Left ventricle myocardium inferior (tissue), 1 donor: ENCODE measurements at places on chromosomes 5 and 9. TPM values are rescaled to one million over a fixed set of nuclear protein-coding genes. Genes with fewer than 3 reads are reported as not detected.
A peak's percentile ranks its signal among the peaks of the same experiment; 100 is the strongest.

GRCh38 chr9:13095056-13095455 lies 184.4 kb downstream of the MPDZ start:
- DNase-seq, result no peak
- H3K36me3 ChIP-seq, result no peaks in the 10 kb centered on the region
- no peak overlapping the region for H3K4me3 ChIP-seq
- H3K27ac ChIP-seq, result no peak overlapping the region
- no peaks in the 10 kb centered on the region for H3K4me1 ChIP-seq
- no peaks in the 10 kb centered on the region for H3K27me3 ChIP-seq

GRCh38 chr5:59020611-59021285 lies 437.9 kb downstream of the RAB3C start:
- H3K36me3 ChIP-seq, result peaks cover 10% of the 10 kb centered on the region
- no peak overlapping the region for H3K27ac ChIP-seq
- no peak overlapping the region for H3K4me3 ChIP-seq
- no peak for DNase-seq
- H3K27me3 ChIP-seq, result no peaks in the 10 kb centered on the region

DNA sequence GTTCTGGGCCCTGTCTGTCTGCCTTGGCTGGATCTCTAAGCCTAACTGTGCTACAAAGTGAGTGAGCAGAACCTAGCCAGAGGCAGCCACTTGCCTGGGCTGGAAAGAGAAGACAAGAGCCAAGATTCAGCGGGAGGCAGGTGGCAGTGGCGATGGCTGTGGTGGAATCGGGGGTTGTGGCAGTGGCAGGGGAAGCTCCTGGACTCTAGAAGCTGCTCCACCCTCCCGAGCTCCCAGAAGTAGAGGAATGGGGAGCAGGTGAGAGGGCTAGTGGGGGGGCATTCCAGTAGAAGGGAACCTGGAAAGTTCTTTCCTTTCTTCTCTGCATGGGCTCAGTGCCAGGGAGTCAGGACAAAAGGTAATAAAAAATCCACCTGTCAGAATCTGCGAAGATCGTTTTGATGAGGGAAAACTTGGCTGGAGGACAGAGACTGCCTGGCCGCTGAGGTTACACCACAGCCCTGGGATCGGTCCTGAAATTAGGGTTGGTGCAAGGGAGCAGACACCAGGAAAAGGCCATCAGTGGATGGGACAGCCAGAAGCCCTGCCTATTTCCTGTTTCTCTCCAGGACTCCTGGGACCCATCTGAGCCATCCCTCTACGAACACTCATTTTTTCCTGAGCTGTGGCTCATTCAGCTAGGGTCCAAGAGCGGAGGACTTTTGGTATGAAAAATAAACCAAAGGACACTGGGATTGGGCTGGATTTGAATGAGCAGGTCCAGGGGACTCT lies 1.6 kb downstream of the CRAT start:
- peak overlapping the region; percentile 89 for H3K4me3 ChIP-seq
- peaks cover 19% of the 10 kb centered on the region for H3K36me3 ChIP-seq
- no peaks in the 10 kb centered on the region for H3K27me3 ChIP-seq
- peak overlapping the region; percentile 99 for H3K27ac ChIP-seq

NME5 gene
- 4.7 TPM for total RNA-seq

DNA sequence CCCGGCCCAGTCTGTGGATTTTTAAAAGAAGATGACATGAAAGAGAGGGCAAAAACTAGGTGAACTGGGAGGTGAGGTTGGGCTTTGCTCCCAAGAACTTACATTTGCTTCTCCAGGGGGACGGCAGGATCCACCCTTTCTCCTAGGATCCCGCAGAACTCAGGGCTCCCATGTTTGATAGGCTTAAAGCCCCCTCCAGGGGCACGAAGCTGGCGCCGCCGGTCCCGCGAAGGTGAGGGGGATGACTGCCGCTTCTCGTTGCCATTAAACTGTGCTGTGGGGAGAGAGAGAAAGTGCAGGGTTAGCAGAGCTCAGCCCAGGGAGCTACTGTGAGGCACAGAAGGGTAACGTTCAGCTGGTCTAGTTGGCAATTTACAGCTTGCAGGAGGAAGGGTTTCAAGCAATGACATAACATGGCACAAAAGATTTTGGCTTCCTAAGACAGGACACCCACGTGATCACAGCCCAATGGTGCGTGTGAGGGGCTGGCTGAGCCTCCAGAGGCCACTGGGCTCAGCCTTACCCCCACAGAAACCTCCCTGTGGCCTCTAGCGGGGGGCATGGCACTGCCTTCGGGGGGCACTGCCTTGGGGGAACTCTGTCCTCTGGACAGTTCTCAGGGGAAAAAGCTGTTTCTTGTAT lies 52.0 kb upstream of the SLC25A51 start:
- H3K4me1 ChIP-seq, result peaks cover 62% of the 10 kb centered on the region
- H3K27me3 ChIP-seq, result no peaks in the 10 kb centered on the region
- DNase-seq, result no peak
- H3K27ac ChIP-seq, result no peak overlapping the region
- H3K36me3 ChIP-seq, result peaks cover 22% of the 10 kb centered on the region

DNA sequence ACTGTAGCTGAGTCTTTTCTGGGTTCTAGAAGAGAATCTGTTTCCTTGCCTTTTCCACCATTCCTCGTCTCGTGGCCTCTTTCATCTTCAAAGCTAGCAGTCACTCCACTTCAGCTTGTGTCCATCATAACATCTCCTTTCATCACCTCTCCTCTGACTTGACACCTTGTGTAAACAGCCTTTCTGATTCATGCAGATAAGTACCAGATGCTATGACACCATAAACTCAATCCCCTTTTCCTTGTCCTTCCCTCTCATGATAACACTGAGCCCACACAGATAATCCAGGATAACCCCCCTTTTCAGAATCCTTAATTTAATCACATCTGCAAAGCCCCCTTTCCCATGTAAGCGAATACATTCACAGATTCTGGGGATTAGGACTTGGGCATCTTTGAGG lies 95.5 kb downstream of the SNX24 start:
- DNase-seq, result no peak
- H3K4me3 ChIP-seq, result no peak overlapping the region
- peaks cover 41% of the 10 kb centered on the region for H3K4me1 ChIP-seq
- H3K27me3 ChIP-seq, result no peaks in the 10 kb centered on the region

STXBP1 gene
- total RNA-seq, result 36.9 TPM

DNA sequence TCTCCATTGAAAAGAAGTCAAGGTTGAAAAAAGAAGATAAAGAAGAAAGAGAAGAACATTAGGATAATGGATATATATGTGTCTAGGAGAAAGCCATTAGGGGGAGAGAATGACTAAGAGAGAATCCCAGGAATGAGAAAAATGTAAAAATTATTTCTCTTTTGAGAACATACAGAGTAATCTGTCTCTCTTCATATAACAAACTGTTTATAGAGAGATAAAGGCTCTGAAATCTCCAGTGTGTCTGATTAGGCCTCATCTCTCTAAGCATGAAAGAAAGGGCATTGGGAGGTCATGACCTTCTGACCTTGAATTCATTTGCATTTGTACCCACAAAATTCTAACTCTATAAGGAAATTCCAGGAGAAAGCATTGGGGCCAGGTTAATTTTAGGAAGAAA lies 3.5 kb upstream of the MPDZ start:
- H3K27me3 ChIP-seq, result no peaks in the 10 kb centered on the region
- H3K36me3 ChIP-seq, result no peaks in the 10 kb centered on the region
- peaks cover 18% of the 10 kb centered on the region for H3K4me1 ChIP-seq
- H3K27ac ChIP-seq, result no peak overlapping the region

GPR151 gene
- not detected for total RNA-seq

CLTA gene
- 60.4 TPM for total RNA-seq

DNA sequence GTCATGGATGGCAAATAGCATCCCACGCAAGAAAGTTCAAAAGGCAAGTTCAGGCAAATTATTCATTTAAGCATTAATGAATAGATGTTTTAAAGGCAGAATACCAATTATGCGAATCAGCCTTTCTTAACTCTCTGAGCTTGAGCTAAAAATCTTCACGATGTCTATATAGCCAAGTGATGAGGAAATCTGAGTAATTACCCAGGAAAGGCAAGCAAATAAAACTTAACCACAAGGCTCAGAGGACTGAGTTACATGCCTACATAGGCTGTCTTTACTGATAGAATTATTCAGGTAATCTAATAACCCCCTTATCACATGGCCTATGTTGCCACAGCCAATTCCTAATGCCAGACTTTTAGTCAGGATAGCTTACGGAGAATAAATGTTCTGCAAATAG lies 120.8 kb upstream of the MTAP start:
- H3K27ac ChIP-seq, result no peak overlapping the region
- no peak overlapping the region for H3K4me3 ChIP-seq
- DNase-seq, result no peak
- no peaks in the 10 kb centered on the region for H3K36me3 ChIP-seq
- H3K27me3 ChIP-seq, result peaks cover 7% of the 10 kb centered on the region

DNA sequence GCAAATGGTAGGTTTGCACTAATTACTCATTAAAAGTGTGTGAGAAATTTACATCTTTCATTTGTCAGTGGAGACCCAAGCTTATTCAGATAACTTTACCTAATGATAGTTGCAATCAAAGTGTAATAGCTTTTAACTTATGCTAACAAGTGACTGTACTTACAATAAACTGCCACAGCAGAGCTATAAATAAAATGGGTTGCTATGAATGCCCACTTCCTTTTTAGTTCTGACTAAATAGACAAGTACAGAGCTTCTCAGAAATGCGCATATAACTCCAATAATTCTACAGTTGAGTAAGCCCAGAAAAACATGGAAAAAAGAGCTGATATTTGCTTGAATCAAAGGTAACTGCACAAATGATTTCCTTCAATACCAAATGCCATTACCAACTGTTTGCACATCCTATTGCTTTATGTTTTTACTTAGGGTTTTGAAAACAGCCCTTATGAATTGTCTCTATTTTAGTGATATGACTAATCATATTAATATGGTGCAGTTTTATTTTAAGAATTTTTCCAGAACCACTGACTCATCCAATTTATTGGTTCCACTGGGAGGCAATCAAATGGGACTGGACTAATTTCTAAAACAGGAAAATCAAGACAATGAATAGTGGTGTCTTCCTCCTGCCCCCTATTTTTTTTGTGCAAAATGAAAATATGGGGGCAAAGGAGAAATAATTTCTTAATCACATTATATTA lies 84.1 kb downstream of the PPP2R2B start:
- H3K27me3 ChIP-seq, result peaks cover 5% of the 10 kb centered on the region
- no peak for DNase-seq
- H3K4me1 ChIP-seq, result no peaks in the 10 kb centered on the region
- no peak overlapping the region for H3K27ac ChIP-seq
- no peak overlapping the region for H3K4me3 ChIP-seq

DNA sequence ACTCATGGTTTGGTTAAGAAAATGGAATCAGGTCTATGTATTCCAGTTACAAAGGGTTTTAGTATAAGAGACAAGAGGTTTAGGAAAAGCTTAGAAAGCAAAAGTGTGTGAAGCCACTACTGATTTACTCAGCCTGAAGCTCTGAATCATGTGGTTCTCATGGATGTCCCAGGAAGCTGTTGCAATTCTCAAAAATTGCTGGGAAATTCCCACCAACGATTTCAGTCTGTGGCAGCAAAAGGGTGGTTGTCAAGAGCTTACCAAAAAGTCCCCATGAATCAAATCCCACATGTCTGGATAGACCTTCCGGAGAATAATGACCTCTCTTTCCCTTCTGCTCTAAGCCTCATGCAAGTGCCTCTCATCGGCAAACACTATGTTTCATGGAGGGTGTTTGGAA lies 929.9 kb downstream of the TLE4 start:
- H3K4me1 ChIP-seq, result peaks cover 16% of the 10 kb centered on the region
- no peak overlapping the region for H3K4me3 ChIP-seq
- DNase-seq, result no peak

PTGES gene
- 1.9 TPM for total RNA-seq

DNA sequence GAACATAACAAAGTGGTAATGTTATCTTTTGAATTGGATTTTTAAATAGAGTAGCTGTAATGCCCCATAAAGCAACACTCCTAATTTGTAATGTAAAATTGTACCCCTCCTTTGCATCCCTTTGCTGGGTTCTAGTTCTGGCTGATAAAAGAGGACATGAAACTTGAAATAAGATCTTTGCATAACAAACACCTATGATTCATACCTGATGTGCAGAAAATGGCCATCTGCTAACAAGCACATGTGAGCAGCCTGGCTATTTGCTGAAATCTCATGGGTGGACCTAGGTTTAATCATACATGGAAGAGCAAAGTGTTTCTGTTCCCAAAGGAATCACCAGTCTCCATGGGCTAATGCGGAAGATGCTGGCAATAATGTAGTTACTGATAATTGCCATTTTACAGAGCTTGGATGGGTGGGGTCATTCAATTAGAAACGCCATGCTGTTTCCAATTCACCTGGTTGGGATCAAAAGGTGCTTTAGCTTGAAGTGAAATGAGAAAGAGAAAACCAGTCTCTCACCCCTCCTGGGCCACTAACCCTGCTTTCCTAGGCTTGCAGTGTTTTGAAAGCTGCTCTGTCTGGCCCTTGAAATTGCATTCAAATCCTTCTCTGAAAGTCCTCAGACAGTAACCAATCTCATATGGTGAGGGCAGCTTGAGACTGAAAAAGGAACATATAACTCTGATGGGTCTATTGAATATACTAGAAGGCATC lies 585.1 kb downstream of the TLE4 start:
- no peak for DNase-seq
- H3K4me3 ChIP-seq, result no peak overlapping the region
- no peak overlapping the region for H3K27ac ChIP-seq
- no peaks in the 10 kb centered on the region for H3K36me3 ChIP-seq

GRCh38 chr9:124309667-124310084 lies 51.9 kb downstream of the NEK6 start:
- no peak for DNase-seq
- H3K4me3 ChIP-seq, result no peak overlapping the region
- peaks cover 8% of the 10 kb centered on the region for H3K36me3 ChIP-seq
- no peaks in the 10 kb centered on the region for H3K4me1 ChIP-seq

DNA sequence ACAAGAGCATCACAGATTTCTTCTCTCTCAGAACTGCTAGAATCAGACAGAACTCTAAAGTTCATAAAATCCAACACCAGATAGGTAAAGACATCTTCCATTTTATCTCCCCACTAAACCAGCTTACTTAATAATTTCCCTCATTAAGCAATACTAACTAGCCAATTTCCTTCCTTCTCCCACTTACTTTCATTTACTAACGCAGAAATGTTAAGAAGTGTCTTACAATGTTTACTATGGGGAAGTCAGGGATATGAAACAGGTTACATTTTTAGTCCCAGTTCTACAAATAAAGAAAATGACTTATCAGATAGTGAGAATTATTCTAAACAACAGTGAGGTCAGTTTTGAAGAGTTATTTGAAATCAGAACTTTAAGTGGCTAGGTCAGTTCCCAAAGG lies 236.5 kb downstream of the FBXL17 start:
- H3K27me3 ChIP-seq, result no peaks in the 10 kb centered on the region
- H3K4me3 ChIP-seq, result no peak overlapping the region
- H3K36me3 ChIP-seq, result no peaks in the 10 kb centered on the region
- H3K4me1 ChIP-seq, result peaks cover 3% of the 10 kb centered on the region

SLC34A1 gene
- not detected for total RNA-seq
